ENCODE measurements at places on chromosomes 2 and 18.
A peak's percentile ranks its signal among the peaks of the same experiment; 100 is the strongest.

- DNase-seq: no peak
Observed at GRCh38 chr2:100733391-100734187, 86.3 kb upstream of the NPAS2 start.

DNA sequence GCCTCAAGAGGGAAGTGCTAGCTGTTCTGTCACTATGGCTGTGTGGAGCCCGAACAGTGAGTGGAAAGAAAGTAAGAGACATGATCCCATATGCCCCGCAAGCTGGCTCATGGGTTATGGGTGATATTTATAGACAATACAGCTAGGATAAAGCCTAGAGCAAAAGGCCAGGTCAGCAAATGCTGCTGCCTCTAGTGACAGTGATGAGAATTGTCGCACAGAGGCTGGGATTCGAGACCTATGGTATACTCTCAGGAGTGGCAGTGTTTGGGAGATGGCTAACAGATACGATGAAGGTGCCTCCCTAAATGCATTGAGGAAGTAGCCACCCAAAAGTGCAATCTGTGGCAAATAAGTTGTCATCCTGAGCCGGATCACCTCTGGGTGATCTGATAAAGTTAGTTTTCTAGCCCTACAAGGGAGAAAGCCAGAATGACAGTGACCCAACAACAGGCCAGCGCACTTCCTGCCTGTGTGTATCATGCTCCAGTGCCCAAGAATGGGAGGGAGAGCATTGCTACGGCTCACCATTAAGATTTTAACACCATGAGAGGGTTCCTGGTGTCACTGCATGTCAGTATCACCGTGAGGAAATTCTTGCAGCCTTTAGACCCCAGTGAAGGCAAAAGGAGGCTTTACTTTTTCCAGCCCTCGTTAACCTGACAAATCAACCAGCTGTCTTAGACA is 92.2 kb upstream of the TGFA start:
- DNase-seq: peak; percentile 70

GRCh38 chr18:48186131-48186766 is 222.9 kb downstream of the ZBTB7C start:
- DNase-seq: peak; percentile 11

DNA sequence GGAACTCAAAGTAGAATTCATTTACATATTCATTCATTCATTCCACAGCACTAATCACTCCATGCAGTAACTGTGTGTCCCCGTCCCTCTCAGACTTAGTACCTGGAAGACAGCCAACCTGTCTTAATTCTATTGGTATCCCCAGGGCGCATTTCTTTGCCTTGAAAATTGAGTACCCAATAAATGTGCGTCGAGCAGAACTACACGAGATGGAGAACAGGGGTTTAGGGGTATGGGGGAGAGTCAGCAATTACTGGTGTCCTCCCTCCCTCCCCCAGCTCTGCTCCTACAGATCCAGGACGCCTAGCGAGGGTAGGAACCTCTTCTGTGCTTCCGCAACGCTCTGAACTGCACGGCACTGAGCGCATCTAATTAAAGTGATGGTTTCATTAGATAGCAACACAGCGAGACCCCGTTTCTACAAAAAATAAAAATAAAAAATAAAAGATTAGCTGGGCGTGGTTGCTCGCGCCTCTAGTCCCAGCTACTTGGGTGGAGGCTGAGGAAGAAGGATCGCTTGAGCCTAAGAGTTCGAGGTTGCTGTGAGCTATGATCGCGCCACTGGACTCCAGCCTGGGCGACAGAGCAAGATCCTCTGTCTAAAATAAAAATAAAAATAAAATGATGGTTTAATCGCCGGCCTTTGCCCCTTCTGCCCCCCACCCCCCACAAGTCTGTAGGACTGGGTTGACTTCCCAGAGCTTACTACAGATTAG is 614 bp upstream of the FKBP1B start:
- DNase-seq: peak; percentile 61

DNA sequence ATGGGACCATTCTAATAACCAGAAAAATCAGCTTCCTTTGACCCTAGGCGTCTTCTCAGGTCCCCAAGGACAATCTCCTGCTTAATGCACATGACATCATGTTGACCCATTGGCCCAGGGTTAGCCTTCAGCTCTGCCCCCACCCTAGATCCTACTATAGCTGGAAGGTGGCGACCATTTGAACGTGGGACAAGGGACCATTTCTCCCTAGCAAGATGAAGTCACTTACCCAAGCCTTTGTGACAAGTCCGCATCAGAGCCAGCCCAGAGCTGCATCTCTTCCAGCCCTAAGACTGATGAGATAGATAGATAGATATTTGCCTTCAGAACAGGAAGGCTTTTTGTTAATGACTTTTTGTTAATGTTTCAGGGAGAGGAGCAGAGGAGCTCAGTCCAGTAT is 28.2 kb upstream of the TAF1B start:
- no peak for DNase-seq

DNA sequence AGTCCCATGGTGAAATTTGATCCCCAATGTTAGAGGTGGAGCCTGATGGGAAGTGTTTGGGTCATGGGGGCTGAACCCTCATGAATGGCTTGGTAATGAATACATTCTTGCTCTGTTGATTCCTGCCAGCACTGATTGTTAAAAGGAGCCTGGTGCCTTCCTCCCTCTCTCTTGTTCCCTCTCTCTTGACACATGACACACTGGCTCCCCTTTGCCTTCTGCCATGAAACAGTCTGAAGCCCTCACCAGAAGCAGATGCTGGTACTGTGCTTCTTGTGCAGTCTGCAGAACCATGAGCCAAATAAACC is 30.6 kb upstream of the EPC2 start:
- DNase-seq: no peak

GRCh38 chr18:55953326-55953725 is 365.3 kb upstream of the TCF4 start:
- DNase-seq: peak; percentile 89

- DNase-seq: no peak
Observed at GRCh38 chr2:179646173-179646769, 215.1 kb downstream of the ZNF385B start.
